ENCODE measurements at places on chromosomes 2 and 18.

DNA sequence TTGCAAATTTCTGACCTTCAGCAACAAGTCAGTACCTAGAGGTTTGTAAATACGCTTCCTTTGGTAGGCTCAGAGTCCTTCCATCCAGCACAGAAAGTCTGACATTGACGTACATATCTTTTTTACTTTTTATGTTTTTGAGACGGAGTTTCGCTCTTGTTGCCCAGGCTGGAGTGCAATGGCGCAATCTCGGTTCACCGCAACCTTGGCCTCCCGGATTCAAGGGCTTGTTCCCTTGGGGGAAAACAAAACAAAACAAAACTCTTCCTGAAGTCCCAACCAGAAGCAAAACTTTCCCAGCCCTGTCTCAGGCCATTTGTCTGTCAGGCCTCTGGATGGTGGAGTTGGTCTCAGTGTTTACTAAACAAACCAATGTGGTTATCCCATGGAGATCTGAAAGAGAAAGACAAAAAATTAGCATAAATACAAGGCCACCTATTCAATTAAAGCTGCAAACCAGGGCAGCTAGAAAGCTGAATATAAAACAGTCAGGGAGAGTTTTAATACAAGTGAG is 29.6 kb upstream of the ATL2 start:
- no peaks in the 10 kb centered on the region for H3K27me3 ChIP-seq
- no peak for DNase-seq
- no peak overlapping the region for H3K27ac ChIP-seq
- peaks cover 16% of the 10 kb centered on the region for H3K4me1 ChIP-seq
- no peak overlapping the region for H3K4me3 ChIP-seq
- no peaks in the 10 kb centered on the region for H3K36me3 ChIP-seq

- H3K4me1 ChIP-seq: no peaks in the 10 kb centered on the region
- H3K36me3 ChIP-seq: no peaks in the 10 kb centered on the region
- no peak for DNase-seq
- H3K4me3 ChIP-seq: no peak overlapping the region
- H3K27ac ChIP-seq: no peak overlapping the region
- H3K27me3 ChIP-seq: no peaks in the 10 kb centered on the region
Observed at GRCh38 chr2:28557389-28558131, 61.7 kb downstream of the PLB1 start.

DNA sequence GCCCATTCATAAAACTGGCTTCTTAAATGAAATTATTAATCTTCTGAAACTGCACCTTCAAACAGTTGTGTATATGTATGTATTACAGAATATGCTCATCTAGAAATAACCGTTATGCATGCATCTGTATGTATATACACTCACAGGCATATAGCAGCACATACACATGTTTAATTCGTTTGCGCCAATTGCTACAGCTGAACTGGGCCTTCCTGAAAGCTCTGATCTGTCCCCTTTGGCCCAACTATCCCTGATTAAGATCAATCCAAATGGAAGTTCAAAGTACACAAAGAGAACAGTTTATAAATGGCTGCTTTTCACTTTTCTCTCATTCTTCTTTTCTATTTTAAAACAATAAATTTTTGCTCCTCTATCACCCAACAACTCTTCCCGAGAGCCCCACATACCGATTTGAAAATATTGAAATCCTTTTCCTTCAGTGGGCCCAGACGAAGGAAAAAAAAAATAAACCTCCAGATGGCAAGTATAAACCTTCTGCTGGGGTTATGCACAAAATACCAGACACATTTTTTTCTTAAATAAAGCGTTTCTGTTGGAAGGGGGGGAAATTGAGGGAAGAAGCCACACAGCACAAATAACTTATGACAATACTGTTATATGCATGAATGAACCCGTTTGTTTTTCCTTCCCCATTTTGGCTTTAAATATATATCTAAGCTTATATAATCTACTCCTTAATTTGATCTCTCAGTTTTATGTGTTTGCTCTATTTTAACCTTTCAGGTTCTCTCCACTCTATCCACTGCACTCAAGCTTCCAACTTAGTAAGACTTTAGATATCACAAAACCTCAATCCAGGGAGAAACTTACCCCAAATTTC is 267.3 kb downstream of the TCF4 start:
- H3K36me3 ChIP-seq: no peaks in the 10 kb centered on the region
- DNase-seq: no peak
- H3K27ac ChIP-seq: no peak overlapping the region

DNA sequence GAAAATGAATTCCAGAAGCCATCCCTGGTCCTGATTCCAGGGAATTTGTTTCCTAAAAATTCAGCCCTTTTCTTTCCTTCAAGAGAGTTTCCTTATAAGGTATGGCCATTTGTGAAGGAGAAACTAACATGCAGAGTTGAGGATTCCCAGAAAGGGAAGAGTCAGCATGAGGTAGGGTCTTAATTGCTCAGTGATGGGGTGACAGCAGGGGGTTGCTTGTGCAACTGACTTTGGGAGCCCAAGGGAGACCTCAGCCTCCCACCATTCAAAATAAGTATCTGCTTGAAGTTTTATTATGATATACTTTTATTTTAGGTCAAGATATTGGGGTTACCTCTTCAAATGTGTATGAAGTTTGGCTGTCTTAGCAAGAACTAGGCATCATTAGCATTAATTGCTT is 74.9 kb upstream of the CELF4 start:
- no peak overlapping the region for H3K4me3 ChIP-seq
- H3K36me3 ChIP-seq: no peaks in the 10 kb centered on the region
- H3K27me3 ChIP-seq: no peaks in the 10 kb centered on the region
- H3K27ac ChIP-seq: no peak overlapping the region

DNA sequence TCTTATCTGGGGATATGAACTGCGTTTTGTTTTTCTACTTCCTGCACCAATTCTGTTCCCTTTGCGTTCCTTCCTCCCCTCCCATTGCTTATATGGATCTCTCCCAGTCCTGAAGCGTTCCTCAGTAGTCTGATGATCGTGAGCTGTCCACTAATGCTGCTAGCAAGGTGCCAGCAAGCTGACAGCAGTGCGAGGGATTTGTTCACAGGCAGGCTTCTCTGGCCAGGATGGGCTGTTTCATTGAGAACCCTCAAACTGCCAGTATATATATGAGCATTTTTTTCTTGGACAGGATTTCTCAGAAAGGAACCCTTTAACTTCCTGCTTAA is 40.1 kb downstream of the GTF3C3 start:
- no peaks in the 10 kb centered on the region for H3K36me3 ChIP-seq
- no peak overlapping the region for H3K27ac ChIP-seq
- H3K27me3 ChIP-seq: no peaks in the 10 kb centered on the region
- no peak for DNase-seq

DNA sequence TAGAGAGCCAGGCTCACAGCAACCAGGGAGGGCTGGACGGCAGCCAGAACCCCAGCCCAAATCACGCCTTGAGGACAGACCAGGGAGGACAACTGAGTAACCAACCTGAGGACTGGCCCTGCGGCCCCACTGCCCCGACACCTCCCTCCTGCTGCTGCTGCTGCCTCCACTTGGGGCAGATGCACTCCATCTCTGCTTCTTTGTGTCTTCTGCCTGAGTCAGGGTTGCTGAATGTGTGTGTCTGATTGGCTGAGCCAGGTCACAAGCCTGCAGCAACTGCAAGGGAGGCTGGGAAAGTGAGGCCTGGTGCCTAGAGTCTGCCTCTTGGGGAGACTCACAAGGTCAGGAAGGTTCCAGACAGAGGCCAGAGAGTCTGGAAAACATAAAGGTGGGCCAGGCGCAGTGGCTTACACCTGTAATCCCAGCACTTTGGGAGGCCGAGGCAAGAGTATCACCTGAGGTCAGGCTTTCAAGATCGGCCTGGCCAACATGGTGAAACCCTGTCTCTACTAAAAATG is 83.4 kb downstream of the ZFP36L2 start:
- no peaks in the 10 kb centered on the region for H3K36me3 ChIP-seq
- no peaks in the 10 kb centered on the region for H3K27me3 ChIP-seq
- no peak overlapping the region for H3K27ac ChIP-seq
- peaks cover 2% of the 10 kb centered on the region for H3K4me1 ChIP-seq
- H3K4me3 ChIP-seq: no peak overlapping the region
- no peak for DNase-seq

GRCh38 chr2:39093218-39093898 is 27.5 kb downstream of the SOS1 start:
- no peak for DNase-seq
- no peak overlapping the region for H3K4me3 ChIP-seq
- H3K36me3 ChIP-seq: no peaks in the 10 kb centered on the region
- H3K27me3 ChIP-seq: no peaks in the 10 kb centered on the region
- H3K4me1 ChIP-seq: peaks cover 2% of the 10 kb centered on the region

GRCh38 chr2:96389736-96390135 is 54.2 kb downstream of the NCAPH start:
- no peaks in the 10 kb centered on the region for H3K36me3 ChIP-seq
- H3K27ac ChIP-seq: no peak overlapping the region
- H3K4me3 ChIP-seq: no peak overlapping the region

GRCh38 chr2:160105366-160105765 is 43.0 kb upstream of the PLA2R1 start:
- DNase-seq: no peak
- no peaks in the 10 kb centered on the region for H3K27me3 ChIP-seq
- no peak overlapping the region for H3K27ac ChIP-seq
- H3K4me1 ChIP-seq: peaks cover under 1% of the 10 kb centered on the region

DNA sequence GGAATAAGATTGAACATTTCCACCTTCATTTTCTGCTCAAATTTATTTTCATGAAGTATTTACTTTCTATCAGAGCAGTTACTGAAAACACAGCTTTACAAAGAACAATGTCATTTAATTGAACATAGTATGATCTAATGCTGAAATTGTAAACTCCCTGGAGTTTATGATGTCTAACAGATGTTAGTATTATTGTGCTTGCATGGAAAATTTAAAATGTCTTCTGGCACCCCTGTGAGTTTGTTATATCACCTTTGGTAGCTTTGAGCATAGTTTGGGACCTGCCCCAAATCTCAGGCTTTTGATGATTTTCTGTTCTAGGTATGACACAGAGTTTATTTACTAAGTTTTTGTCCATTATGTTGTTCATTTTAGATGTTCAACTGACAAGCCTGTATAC is 28.1 kb downstream of the FAM171B start:
- DNase-seq: no peak
- H3K4me1 ChIP-seq: peaks cover 4% of the 10 kb centered on the region
- no peak overlapping the region for H3K27ac ChIP-seq
- H3K36me3 ChIP-seq: no peaks in the 10 kb centered on the region
- no peaks in the 10 kb centered on the region for H3K27me3 ChIP-seq
